ENCODE measurements at places on chromosomes 5 and 9.
A peak's percentile ranks its signal among the peaks of the same experiment; 100 is the strongest.

DNA sequence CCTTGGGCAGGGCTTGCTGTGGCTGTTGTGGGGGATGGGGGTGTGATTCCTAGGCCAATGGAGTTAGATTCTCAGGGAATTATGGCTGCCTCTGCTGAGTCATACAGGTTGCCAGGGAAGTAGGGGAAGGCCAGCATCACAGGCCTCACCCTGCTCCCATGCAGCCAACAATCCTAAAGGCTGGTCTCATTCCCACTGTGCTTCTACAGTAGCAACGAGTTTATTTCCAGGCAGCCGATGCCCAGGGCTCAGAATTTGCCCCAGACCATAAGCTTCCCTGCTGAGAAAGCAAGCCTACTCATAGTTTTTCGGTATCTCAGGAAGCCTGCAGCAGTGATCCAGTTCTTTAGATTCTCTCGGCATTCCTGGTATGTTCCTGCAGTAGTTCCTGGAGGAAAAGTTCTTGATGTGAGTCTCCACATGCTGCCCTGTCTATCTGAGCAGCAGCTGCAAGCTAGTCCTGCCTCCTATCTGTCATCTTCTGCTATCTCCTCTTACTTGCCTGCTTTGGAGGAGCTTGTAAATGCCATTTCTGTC lies 59.3 kb upstream of the SELENOP start:
- no peak for DNase-seq

DNA sequence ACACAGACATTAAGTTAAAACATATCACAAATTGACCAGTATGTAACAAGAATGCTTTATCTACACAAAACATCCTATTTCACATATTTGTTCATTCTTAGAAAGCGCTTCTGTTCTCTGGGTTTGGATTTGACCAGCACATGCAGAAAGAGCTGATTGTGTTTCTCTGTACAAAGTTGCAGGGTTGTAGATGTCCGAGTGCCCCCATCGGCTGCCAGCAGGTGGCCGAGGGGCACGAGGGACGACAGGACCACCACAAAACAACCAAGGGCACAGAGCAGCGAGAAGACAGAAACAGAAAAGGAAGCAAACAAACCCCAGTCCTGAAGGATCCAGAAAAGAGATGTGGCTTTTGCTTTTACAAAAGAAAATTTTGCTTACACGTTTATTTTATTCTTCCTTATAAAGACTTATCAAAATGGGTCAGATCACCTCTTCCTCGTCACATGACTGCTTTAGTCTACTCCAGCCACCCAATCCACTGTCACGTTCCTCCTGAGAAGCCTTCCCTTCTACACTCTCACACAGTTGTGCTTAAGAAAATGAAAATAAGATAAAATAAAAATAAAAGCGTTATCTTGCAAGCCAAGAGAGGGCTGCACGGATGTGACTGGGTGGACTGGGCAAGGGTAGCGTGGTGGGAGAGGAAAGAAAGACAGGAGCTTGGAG lies 9.5 kb downstream of the OTP start:
- no peak for DNase-seq

GRCh38 chr5:140010798-140011197 lies 32.3 kb downstream of the NRG2 start:
- DNase-seq, result no peak

DNA sequence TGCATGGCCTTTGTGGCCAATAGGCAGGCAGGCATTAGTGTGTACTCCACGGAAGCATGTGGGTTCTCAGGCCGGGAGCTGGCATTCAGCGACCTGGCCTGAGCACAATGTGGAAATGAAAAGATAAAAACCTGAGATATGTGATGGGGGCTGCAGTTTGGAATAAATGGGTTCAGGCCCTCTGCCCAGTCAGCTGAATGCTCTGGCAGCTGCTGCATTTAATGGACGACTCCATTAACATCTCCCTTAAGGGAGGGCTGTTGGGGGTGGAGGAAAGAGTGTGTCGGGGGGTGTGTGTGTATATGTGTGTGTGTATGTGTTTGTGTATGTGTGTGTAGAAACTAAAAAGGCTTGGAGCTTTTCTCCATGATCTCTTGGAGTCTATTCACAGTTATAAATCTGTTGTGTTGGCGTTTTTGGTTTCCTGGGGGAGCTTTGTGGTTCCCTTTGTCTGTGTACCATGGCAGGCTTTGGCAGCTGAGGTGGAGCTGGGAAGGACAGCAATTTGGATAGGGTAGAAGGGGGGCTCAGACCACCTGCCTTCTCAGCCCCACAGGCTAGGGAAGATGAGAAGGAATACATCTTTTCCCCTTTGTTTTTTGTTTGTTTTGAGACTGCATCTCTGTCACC lies 27.3 kb upstream of the HSPA9 start:
- DNase-seq, result no peak

GRCh38 chr9:32069969-32070368 lies 314.5 kb upstream of the ACO1 start:
- DNase-seq, result no peak

DNA sequence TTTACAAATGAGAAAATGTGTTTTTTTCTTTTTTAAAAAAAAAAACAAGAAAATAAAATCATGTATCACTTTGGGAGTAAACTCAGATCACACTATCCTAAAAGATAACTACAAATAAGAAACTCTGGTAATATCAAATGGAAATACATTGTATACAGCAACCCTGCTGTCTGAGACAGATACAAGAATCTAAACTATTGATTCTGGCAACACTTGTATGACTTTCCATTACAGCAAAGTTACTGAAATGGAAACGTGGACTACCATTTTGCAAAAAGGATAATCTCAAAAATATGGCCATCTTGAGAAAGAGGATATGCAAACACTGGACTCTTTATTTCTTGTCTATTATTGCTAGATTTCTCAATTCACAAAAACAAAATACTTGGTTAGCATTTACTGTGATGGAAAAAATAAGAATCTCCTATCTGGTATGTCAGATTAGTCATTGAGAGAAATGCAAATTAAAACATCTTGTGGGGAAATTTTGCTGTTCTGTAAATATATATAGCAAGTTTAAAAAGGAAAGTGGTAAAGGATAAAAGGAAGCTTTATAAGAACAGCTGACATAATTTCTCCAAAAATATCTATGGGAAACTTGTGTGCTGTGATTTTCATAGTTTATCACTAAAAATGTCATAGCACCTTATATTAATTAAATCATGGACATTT lies 112.9 kb upstream of the FER start:
- DNase-seq, result no peak

DNA sequence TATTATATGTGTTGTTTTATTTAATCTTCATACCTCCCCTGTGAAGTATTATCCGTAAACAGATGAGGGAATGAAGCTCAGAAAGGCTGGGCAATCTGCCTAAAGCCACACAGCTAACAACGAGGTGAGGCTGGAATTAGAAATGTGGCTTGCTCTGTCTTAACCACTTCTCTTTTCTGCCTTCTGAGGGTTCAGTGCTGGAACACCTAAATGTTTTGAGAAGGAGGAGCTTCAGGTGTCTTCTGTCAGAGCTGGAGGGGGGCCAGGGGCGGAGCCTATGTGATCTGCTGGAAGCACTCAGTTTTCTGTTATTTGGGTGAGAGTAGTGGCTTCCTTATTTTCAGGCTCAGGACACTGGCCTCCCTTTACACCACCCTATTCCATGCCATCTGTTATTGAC lies 35.0 kb upstream of the ARAP3 start:
- DNase-seq, result no peak

DNA sequence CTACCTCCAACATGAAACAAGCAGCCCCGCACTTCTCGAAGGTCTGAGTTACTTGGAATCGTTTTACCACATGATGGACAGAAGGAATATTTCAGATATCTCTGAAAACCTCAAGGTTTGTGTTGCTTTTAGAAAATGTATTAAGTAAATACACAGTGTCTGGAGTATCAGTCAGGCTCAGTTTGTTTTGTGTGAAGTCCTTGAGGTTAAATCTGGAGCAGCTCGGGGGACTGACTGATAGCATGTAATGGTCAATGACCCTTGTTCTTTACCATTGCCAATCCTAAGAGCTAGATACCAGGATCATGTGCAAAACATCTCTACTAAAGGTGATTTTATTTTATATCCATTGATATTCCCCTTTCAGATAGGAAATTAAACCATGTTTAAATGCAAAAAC lies 26.9 kb upstream of the LNPEP start:
- no peak for DNase-seq

DNA sequence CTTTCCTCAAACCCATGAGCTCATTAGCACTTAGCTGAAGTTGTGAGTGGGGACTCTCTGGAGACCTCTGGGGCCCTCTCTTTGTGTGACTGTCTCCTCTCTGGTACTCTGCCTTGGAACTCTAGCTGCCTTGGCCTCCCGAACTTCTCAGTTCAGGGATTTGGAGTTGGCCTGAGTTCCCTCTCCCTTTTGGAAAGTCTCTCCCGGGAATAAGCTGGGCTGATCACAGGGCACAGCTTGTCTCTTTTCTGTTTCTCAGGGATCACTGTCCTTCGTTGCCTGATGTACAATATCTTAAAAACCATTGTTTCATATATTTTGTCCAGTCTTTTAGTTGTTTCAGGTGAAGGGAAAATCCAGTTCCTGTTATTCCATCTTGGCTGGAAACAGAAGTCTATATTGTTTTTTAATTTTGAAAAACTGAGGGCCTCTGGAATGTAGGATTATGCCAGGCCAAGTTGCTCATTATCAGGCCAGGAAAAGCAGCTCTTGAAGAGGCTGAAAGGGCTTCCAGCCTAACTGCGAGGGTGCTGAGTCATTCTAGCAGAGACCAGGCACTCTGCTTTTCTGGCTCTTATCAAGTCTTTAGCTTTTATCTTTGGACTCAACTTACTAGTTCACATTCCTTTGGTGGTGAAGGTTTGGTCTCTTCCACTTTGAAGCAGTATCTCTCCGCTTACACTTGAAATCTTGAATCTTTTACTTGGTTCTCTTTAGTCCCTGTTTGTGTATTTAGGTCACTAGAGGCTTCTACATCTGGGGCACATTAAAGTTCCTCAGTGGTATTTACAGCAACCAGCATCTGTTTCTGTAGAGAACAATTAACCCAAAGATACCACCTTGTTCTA lies 8.4 kb upstream of the RGS3 start:
- DNase-seq, result peak; percentile 98

GRCh38 chr5:111694133-111694532 lies 62.9 kb downstream of the NREP start:
- DNase-seq, result no peak

DNA sequence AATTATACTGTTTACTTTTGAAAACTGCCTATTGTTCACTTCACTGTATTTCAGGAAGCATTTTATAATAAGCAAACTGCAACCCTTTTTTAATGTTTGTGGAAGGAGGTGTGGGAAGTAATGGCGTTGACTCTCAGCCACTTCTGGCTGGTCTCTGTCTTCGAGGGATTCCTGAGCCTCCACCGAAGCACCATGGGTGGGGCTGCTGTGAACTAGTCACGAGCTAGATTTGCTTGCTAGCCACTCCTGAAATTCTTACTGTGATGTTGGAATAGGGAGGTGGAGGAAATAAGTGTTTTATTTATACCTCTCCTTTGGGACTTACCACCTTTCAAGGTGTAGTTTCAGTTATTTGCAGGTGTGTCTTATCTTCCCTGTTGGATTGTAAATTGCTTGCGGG lies 26.8 kb downstream of the PIP5K1B start:
- no peak for DNase-seq

GRCh38 chr5:22560147-22560546 lies 293.0 kb downstream of the CDH12 start:
- DNase-seq, result no peak

GRCh38 chr5:142521706-142522105 lies 164.2 kb downstream of the FGF1 start:
- DNase-seq, result no peak

DNA sequence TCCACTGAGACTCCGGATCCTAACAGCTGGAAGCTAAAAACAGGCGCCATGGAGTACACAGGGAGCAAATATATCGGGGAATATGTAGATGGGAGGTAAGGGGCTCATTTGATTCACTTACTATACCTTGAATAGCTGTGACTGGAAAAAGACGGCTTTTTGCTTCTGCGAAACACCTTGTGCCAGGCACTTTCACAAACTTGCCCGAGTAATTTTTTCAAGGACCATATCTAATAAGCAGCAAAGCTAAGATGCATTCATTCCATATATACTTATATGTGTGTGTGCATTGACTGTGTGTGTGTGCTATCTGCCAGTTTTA lies 178 bp downstream of the MORN5 start:
- no peak for DNase-seq

DNA sequence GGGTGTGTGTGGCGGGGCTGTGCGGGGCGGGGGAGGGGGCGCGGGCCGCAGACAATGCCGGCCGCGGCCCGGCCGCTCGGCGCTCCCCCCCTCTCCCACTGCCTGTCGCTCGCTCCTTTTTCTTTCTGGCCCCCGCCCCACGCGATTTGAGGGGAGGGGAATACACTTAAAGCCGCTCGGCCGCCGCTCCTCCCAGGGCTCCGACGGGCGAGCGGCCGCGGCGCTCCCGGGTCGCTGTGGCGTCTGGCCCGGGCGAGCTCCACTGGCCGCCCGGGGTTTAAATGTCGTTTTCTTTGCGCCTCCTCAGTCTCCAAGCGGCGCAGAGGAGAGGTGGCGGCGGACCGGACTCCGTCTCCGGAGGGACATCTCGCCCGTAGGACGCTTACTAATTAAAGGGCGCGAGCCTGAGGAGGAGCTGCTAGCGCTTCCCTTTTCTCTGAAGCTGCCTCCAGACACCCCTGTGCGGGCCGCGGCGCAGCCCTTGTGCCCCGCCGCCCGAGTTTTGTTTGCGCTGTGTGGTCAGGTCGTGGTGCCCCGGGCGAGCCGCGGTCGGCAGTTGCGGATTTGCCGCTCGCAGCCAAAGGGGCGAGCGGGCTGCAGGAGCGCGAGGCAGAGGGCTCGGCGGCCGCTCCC lies 1.4 kb downstream of the ZSWIM6 start:
- peak; percentile 55 for DNase-seq

GRCh38 chr9:132287256-132287760 lies 67.5 kb downstream of the SETX start:
- no peak for DNase-seq

DNA sequence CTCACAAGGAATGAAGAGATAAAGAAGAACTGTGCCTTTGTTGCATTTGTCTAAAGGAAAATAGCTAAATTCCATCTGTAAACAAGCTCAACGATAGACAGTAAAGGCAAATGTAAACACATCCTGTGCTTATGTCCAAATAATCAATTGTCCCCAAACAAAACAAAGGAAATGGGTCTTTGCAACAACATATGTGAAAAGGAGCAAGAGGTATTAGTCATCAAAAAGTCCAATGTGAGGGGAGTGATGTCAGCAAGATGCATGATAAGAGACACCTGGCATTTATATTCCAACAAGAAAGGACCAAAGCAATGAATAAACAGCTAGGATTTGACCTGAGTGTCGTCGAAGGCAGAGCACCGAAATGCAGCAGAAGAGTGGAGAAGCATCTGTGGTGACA lies 209.1 kb downstream of the ASTN2 start:
- DNase-seq, result no peak

DNA sequence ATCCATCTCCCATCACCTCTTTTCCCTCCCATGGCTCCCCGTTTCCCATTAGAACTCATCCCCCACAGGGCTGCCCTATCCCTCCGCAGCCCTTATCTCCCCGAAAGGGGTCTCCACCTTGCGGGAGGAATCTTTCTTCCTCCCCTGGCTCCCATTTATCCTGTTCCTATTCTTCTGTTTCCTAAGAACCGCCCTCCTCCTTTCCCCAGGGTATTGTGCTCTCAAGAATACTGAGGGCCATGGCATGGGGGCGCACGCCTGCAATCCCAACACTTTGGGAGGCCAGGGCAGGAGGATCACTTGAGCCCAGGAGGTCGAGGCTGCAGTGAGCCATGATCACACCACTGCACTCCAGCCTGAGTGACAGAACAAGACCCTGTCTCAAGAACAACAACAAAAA lies 665 bp downstream of the CD72 start:
- DNase-seq, result no peak

GRCh38 chr9:122392714-122393113 lies 21.9 kb downstream of the PTGS1 start:
- DNase-seq, result no peak

- no peak for DNase-seq
These were observed 5.8 kb downstream of the CEP72 start for GRCh38 chr5:617896-618295.
